ENCODE measurements at places on chromosomes 16 and 17.

DNA sequence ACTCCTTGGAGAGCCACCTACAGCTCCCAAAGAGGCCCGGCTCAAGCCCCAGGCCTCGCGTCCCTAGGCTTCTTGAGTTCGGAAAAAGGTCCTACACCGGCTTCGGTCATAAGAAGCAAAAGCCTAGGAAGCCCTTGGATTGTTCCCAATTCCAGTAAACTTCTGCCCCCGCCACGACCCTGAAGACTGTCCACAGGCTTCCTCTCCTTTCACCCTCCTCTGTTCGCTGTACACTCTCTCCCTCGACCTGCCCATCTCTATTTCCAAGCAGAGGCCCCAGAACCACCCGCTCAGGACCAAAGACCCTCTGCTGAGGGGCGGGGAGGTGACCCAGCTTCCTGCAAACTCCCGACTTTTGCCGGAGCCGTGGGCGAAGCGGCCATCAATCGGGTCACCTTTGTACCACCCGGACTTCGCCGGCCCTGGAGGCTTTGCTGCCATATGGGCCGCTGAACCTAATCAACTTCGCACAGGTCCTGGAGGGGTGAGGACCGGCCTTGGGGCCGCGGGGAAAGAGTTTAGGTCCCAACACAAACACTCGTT is 2.7 kb downstream of the HOXB2 start:
- DNase-seq, result no peak

DNA sequence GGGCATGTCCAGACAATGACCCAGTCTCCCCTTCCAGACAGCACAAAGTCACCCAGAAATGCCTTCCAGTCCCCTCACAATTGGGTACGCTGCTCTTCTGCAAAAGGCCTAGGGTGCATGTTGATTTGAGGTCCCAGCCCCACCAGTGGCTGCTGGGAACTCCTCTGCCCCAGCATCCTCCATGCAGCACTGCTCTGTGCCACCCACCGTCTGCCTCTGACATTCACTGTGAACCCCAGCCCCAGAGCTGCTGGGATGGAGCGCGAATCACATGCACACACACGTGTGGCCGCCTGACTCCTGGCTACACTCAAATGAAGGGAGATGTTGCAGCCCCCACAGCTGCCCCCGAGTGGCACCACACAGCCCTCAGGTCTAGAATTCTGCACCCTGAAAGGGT is 1.2 kb upstream of the C17orf113 start:
- no peak for DNase-seq

- no peak for DNase-seq
Observed at GRCh38 chr17:63446753-63447470, 806 bp upstream of the CYB561 start.

GRCh38 chr17:50618300-50618699 is 16.4 kb upstream of the ABCC3 start:
- DNase-seq, result no peak

GRCh38 chr17:52106072-52106471 is 52.4 kb downstream of the CA10 start:
- DNase-seq, result no peak

- no peak for DNase-seq
Observed at GRCh38 chr17:60513014-60513413, 13.0 kb downstream of the APPBP2 start.

DNA sequence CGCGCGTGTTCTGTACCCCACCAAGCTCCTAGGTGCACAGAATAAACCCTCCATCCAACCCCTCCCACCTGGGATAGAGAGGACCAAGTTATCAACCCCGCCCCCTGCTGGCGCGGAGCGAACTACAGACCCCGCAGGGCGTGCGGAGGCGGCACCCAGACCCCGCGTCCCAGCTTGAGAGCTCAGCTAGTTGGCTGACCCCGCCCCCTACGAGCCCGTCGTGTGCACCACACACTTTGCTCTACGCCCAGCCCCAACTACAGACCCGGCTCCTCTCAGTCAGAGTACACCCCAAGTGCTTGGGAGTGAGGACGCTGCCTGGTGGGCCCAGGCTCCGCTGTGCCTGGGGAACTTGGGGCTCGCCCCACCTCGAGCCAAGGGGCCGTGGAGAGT is 1.5 kb downstream of the GRIN2A start:
- no peak for DNase-seq

DNA sequence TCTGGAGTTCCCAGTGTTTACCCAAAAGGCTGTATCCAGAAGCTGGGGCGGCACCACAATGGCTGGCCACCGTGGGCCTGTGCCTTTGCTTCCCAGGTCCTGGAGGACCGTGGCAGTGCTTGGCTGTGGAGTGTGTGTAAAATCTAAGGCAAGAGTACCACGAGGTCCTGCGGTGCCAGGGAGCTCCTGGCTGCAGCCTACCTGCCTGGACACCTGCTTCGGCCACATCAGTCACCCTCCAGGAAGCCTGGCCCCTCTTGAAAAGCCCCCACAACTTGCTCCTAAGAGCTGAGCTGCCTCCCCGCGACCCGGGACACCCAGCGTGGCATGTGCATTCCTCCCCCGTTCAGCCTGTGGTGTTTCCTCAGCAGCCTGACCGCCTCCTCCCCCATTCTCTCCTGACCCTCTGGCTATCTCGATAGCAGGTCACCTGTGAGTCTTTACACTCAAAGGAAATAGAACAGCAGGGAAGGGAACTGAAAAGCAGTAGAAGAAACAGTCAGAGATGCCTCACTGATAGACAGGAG is 7.9 kb downstream of the TIMM22 start:
- no peak for DNase-seq

DNA sequence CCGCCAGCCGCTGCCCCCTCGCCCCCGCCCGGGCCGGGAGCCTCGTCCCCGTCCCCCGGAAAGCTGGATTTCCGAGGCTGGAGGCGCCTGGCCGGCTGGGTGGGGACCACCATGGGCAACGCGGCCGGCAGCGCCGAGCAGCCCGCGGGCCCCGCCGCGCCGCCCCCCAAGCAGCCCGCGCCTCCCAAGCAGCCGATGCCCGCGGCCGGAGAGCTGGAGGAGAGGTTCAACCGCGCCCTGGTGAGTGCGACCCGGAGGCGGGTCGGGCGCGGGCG is 266 bp downstream of the FMNL1 start:
- no peak for DNase-seq

DNA sequence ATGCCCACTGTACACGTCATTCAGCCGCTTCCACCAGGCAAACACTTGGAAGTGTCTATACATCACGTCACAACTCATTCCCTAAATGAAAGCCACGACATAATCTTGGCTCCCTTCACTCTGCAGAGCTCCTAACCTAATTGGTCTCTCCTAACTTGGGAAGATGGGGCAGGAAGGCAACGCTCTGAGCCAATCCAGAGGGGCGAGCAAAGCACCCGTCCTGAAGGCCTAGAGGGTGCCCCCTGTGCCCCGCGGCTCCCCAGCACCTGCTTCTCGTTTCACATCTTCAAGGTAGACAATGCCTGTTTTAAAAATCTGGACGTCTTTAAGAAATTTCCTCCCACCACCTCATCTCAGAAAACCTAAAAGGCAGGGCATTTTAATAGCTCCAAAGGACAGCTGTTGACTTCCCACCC is 1.0 kb downstream of the CSNK2A2 start:
- no peak for DNase-seq

- DNase-seq, result no peak
Observed at GRCh38 chr17:17745476-17746455, 64.5 kb downstream of the RAI1 start.

DNA sequence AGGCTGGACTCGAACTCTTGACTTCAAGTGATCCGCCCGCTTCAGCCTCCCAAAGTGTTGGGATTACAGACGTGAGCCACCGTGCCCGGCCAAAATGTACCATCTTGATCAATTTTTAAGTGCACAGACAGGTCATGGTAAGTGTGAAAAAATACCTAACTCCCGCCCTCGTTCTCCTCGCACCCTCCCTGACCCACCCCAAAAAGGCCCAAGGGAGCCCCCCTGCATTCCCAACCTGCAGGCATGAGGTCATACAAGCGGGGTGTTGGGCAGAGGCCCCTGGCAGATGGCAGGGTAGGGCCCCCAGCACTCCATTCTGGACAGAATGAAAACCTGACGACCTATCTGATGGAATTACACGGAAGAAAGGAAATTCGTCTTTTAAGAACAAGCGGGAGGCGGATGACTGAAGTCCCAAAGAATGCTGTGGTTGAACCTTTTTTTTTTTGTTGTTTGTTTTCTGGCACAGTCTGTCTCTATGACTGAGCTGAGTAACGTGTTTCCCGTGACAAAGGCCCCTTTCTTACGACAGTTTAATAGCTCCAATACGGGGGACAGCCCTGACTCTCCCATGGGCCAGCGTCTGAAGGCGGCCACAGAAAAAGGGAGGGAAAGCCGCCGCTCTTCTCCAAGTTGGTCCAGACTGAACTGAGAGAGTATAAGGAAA is 376.4 kb downstream of the SLC39A11 start:
- DNase-seq, result no peak

- DNase-seq, result no peak
Observed at GRCh38 chr16:64282181-64282580, 839.7 kb downstream of the CDH11 start.

DNA sequence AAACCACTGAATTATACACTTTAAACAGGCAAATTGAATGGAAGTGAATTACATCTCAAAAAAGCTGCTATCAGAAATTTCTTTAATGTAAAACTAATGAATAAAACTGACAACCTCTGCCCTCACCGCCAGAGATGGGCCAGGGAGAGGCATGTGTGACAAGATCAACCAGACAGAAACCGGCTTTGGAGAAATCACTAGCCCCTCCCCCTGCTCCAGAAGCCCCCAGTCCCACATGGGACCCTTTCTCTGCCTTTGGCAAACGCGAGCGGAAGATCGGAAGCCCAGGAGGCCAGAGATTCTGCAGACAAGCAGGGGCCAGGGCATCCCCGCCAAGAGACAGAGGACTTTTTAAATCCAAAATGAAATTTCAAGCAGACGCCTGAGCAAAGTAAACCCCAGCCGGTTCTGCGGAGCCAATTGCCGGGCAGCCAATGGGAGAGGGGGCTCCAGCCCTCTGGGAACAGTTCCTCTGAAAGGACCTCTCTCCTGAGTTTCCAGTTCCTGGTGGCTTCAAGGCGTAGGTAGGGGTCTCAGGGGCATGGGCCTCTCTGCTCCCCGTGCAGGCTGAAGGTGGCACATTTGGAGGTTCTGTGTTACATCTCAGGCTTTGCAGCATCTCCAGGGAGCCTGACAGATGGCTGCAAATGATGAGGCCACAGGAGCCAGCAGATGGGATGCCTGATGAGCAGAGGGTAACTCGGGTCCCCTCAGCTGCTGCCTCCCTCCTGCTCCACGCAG is 118.1 kb downstream of the GSG1L start:
- DNase-seq, result no peak

GRCh38 chr16:3656491-3657468 is 2.3 kb downstream of the DNASE1 start:
- DNase-seq, result peak; percentile 51

DNA sequence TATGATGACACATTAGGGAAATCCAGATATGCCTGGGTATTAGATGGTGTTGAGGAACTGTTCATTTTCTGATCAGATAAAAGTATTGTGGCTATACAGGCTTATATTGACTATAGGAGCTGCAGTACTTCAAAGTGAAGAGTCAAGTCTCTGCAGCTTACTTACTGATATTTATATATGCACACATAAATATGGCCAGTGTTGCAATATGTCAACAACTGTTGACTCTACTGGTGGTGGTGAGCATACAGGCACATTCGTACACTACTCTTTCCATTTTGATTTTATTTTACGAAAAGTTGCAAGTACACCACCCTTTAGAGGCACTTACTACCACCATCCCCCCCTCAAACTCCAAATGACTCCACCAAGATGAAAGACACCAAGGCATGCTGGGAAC is 2.5 kb downstream of the CIAO2B start:
- no peak for DNase-seq

GRCh38 chr17:32827227-32827626 is 49.7 kb downstream of the MYO1D start:
- no peak for DNase-seq

DNA sequence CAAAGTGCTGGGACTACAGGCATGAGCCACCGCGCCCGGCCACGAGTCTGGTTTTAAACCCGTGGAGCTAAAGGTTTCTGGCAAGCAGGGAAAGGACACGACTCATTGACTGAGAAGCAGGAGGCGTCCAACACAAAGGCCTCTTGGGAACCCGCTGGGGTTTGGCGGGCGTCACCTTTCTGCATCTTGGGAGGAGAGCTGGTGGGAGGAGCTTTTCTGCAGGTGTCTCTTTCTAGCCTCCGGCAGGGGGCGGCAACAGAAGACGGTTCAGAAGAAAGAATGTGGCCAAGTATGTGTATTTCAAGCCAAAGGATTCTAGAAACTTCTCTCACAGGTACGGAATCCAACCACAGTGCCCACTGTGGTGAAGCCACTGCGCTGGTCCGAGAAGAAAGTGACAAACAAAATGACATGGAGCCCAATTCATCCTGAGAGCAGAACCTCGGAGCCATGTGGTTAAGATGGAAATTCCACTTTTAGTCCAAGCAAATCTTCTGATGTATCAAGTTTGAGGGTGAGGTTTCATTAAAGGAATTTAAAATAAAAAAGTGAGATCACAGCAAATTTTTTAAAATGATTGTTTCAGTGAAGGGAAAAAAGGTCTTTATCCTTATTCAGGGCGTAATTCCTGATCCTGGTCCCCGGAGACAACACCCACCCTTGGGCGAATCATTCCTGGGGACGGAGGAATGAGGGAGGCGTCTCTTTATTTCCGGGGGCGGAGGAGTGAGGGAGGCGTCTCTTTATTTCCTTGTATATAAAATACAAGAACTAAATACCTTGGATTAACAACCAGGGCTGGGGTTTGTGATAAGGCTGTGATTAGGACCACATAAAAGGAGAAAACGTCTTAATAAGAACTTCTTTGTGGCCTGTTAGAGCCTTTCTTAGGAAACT is 97.6 kb downstream of the MRM3 start:
- peak; percentile 53 for DNase-seq

DNA sequence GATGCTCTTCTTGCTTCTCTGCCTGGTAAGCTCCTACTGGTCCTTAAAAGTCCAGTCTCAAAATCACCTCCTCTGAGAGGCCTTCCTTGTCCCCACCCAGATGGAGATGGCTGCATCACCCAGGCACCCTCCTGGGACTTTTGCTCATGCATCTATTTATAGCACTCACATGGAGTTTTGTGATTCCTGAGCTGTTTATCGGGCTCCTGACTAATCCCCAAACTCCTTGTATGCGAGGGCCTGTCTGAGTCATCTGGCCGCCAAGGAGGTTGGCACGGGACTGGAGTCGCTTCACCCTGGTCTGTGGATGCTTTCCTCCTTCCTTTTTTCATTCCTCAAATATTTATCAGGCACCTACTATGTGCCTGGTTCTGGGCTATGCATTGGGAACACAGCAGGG is 2.3 kb upstream of the MAP2K3 start:
- no peak for DNase-seq

DNA sequence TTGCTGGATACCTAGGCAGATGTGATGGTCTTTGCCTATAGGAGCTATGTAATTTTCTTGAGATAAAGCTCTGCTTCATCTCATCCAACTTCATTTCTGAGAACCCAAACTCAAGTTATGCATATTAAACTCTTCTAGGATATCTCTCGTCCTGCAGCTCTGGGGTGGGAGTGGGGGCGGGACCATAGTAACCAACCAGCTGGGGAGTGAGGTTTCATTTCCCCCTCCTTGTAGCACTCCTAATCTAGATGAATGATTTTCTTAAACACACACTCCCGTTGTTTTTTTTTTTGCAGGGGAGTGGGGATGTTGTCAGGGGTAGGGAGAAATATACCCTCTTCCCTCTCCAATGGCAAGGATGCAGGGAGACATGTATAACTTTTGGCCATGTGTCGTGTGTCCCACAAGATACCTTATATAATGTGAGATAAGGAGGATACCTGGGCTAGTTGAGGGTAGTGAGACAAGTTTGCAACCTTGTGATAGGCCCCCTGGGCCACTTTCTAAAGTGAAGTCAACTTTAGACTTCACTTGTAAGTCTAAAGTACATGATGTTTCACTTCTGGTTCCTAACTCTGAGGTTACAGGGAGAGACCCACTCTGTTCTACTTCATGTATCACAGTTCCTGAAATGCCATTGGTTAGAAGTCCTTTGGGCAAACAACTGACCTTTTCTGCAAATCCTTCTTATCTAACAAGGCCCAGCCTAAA is 10.5 kb upstream of the HEATR6 start:
- DNase-seq, result no peak
